Chondrocyte (in vitro differentiated cells): ENCODE measurements at places on chromosomes 6 and 20. TPM values are rescaled to one million over a fixed set of nuclear protein-coding genes. Genes with fewer than 3 reads are reported as not detected.

The SLC32A1 gene
- total RNA-seq: not detected in 3 replicates

The POPDC3 gene
- total RNA-seq: 2.6 to 4.6 TPM (median 3.4 TPM) in 3 replicates

The C20orf144 gene
- 0.10 to 0.17 TPM in 2 of 3 replicates, not detected in the other for total RNA-seq

The CLDN20 gene
- total RNA-seq: not detected in 3 replicates

The CCR6 gene
- not detected in 3 replicates for total RNA-seq

The SYNDIG1 gene
- total RNA-seq: 5.6 to 16.4 TPM (median 6.1 TPM) in 3 replicates

The ULBP3 gene
- total RNA-seq: 5.0 to 6.1 TPM (median 5.1 TPM) in 3 replicates

The L3MBTL3 gene
- 10.0 to 16.7 TPM (median 15.4 TPM) in 3 replicates for total RNA-seq

The BEND3 gene
- total RNA-seq: 3.1 to 3.9 TPM (median 3.6 TPM) in 3 replicates

The MYL9 gene
- total RNA-seq: 237 to 1,930 TPM (median 1,885 TPM) in 3 replicates

The PLCB4 gene
- total RNA-seq: 13.3 to 26.1 TPM (median 13.3 TPM) in 3 replicates

The SRC gene
- total RNA-seq: 16.0 to 25.7 TPM (median 25.1 TPM) in 3 replicates

The TBXT gene
- total RNA-seq: not detected in 3 replicates

The TOX2 gene
- 0.12 to 0.18 TPM in 2 of 3 replicates, not detected in the other for total RNA-seq

The MAD2L1BP gene
- total RNA-seq: 14.3 to 24.9 TPM (median 22.8 TPM) in 3 replicates

GRCh38 chr6:137717074-137718073, 149.7 kb upstream of the TNFAIP3 start:
- no peak overlapping the region for H3K27ac ChIP-seq
- DNase-seq: no peak
- no peaks in the 10 kb centered on the region for H3K4me1 ChIP-seq
- H3K36me3 ChIP-seq: no peaks in the 10 kb centered on the region

GRCh38 chr20:43839793-43840199, 74.9 kb upstream of the TOX2 start:
- no peaks in the 10 kb centered on the region for H3K36me3 ChIP-seq
- peaks cover 4% of the 10 kb centered on the region for H3K4me1 ChIP-seq
- H3K27ac ChIP-seq: no peak overlapping the region
- H3K27me3 ChIP-seq: peaks cover 31% of the 10 kb centered on the region

- no peak for DNase-seq
- no peak overlapping the region for H3K4me3 ChIP-seq
- H3K36me3 ChIP-seq: peaks cover 1% of the 10 kb centered on the region
- H3K4me1 ChIP-seq: peaks cover 21% of the 10 kb centered on the region
- peaks cover 6% of the 10 kb centered on the region for H3K27me3 ChIP-seq
- no peak overlapping the region for H3K27ac ChIP-seq
Observed at GRCh38 chr6:44674226-44675155, 287.0 kb downstream of the CDC5L start.

DNA sequence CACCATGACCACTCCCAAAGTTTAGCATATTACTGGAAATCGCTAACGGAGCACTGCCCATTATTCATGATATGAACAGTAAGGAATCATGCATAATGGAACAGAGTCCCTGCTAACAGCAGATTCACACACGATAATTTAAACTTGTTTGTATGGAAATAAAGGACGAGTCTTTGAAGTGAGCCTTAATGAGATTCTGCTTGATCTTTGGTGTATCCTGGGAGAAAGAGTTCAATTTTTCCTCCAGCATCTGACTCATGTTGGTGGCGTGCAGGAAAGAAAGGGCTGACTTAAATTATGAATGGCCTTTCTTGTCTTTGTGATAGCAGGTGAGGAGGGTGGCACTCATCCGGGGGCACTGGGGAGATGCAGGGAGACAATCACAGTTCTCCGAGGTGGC, 194.6 kb downstream of the ZNF217 start:
- H3K27ac ChIP-seq: no peak overlapping the region
- H3K27me3 ChIP-seq: peaks cover 4% of the 10 kb centered on the region
- no peak overlapping the region for H3K4me3 ChIP-seq
- H3K36me3 ChIP-seq: no peaks in the 10 kb centered on the region
- DNase-seq: no peak

GRCh38 chr20:62792182-62792939, 3.9 kb upstream of the MRGBP start:
- no peak for DNase-seq
- H3K4me3 ChIP-seq: no peak overlapping the region
- peaks cover 34% of the 10 kb centered on the region for H3K4me1 ChIP-seq
- H3K36me3 ChIP-seq: no peaks in the 10 kb centered on the region
- peaks cover 2% of the 10 kb centered on the region for H3K27me3 ChIP-seq

GRCh38 chr20:60352017-60352416, 393.8 kb downstream of the CDH26 start:
- no peak overlapping the region for H3K27ac ChIP-seq
- no peaks in the 10 kb centered on the region for H3K27me3 ChIP-seq
- no peaks in the 10 kb centered on the region for H3K36me3 ChIP-seq
- H3K4me3 ChIP-seq: no peak overlapping the region
- H3K4me1 ChIP-seq: no peaks in the 10 kb centered on the region

DNA sequence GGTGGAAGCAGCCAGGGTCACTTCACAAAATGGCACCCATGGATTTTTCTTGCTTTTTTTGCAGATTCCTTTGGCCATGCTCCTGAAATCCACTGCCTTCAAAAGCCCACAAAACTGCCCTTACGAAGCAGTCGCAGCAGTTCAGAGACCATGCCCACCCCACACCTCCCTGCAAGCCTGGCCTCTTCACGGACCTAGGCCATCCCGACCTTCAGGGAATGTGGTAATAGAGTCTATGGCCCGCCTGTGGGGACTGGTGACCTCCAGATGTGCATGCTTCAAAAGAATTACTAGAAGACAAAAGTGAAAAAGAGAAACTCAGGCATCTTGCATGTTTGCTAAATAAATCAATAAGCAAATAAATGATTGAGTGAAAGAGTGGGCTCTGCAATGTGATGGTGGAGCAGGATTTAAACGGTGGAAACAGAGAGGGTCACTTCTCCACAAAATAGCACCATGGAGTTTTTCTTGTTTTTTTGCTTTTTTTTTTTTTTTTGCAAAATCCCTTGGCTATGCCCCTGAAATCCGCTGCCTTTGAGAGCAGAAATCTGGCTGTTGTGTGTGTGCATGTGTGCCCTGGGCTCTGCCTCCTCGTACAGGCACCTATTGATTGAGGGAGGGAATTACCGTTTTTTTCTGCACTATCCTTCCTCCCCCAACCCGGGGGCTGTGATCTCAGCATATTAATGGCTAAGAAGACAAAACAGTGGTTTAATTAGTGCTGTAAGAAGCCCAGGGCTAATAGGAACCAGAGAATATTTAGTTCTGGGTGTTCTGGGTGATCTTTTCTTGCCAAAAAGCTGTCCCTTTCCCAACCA, 107.4 kb downstream of the PXDC1 start:
- no peak overlapping the region for H3K4me3 ChIP-seq
- H3K27ac ChIP-seq: no peak overlapping the region
- H3K27me3 ChIP-seq: peaks cover 1% of the 10 kb centered on the region
- no peak for DNase-seq

DNA sequence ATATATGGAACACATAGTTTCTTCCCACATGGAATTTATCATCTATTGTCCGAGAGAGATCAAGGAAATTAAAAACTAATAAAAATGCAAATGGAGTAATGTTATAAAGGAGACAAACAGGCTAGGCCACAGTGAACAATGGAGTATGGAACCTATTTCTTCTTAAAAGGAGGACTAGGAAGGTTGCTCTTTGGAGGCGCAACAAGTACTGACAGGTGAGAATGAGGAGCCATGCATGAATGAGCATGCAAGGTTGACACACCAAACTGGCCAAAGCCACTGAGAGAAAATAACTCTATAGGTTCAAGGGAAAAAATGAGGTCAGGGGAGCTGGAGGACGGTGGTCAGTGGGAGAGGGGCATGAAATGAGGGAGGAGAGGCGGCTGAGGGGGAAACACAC, 40.9 kb downstream of the PSMB1 start:
- no peaks in the 10 kb centered on the region for H3K4me1 ChIP-seq
- no peak overlapping the region for H3K27ac ChIP-seq
- H3K27me3 ChIP-seq: peaks cover 2% of the 10 kb centered on the region
- no peaks in the 10 kb centered on the region for H3K36me3 ChIP-seq
- no peak overlapping the region for H3K4me3 ChIP-seq

DNA sequence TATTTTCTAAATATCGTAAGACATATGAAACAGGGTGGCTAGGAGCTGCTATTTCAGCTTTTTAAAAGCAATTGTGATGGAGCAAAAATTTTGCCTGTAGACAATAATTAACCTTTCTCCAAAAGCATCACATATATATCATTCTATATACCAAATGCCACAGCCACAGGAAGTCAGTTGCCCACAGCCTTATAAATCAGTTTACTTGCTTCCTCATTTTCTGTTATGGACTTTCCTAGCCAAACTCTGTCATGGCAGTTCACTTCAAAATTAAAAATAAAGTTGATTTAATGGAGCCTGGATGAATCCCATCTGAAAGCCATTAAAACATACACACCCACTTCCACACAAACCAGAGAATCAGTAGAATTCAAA, 93.4 kb upstream of the NHSL1 start:
- no peaks in the 10 kb centered on the region for H3K27me3 ChIP-seq
- peak overlapping the region; percentile 96 for H3K27ac ChIP-seq
- H3K4me1 ChIP-seq: peaks cover 29% of the 10 kb centered on the region
- peak overlapping the region; percentile 66 for H3K4me3 ChIP-seq

GRCh38 chr6:93663111-93663510, 243.8 kb upstream of the EPHA7 start:
- DNase-seq: no peak
- H3K4me3 ChIP-seq: no peak overlapping the region
- no peak overlapping the region for H3K27ac ChIP-seq
- H3K27me3 ChIP-seq: no peaks in the 10 kb centered on the region

DNA sequence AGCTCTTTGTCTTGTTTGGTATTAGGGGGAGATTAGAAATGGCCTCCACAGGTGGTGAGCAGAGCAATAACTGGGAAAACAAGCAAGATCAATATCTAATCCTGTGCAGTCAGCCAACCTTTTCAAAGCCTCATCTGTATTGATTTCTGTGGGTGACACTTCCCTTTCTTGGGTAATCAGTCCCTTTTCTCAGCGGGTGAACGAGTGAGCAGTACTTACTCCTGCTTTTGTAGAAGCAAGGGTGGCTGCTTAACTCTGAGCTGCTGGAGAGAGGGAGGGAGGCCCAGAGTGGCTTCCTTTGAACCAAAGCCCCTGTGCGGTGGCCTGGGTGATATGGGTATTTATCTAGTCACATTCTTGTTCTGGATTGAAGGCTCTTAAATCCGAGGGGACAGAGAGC, 254.8 kb upstream of the CHD6 start:
- no peak overlapping the region for H3K27ac ChIP-seq
- no peak overlapping the region for H3K4me3 ChIP-seq
- H3K4me1 ChIP-seq: no peaks in the 10 kb centered on the region
- no peak for DNase-seq

- H3K4me1 ChIP-seq: no peaks in the 10 kb centered on the region
- no peak overlapping the region for H3K27ac ChIP-seq
- H3K36me3 ChIP-seq: peaks cover 30% of the 10 kb centered on the region
- H3K4me3 ChIP-seq: no peak overlapping the region
- no peaks in the 10 kb centered on the region for H3K27me3 ChIP-seq
Observed at GRCh38 chr20:25466846-25467245, 59.4 kb downstream of the GINS1 start.

DNA sequence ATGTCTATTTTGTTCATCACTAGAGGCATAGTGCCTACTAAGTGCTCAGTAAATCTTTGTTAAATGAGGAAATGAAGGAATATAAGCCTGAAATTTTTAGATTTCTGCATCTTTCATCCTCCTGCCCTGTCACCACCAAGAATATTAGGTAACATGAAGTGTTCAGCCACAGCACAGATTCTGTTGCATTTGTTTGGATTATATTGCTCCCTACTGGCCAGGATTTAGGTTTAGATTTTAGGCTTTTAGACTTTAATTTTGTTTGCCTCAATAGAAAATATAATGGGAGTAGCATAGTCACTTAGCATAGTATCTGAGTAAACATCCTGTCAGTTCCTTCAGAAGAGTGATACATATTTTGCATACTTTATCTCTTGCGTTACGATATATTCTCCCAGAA, 14.2 kb downstream of the FARS2 start:
- no peak for DNase-seq
- H3K4me1 ChIP-seq: peaks cover 4% of the 10 kb centered on the region
- H3K27me3 ChIP-seq: no peaks in the 10 kb centered on the region
- no peak overlapping the region for H3K27ac ChIP-seq

GRCh38 chr6:122645256-122645655, 35.1 kb downstream of the PKIB start:
- DNase-seq: no peak
- no peaks in the 10 kb centered on the region for H3K27me3 ChIP-seq
- H3K36me3 ChIP-seq: peaks cover 3% of the 10 kb centered on the region
- no peak overlapping the region for H3K27ac ChIP-seq

GRCh38 chr6:18634912-18635311, 247.8 kb downstream of the RNF144B start:
- H3K4me1 ChIP-seq: peaks cover 5% of the 10 kb centered on the region
- H3K27ac ChIP-seq: no peak overlapping the region
- no peak overlapping the region for H3K4me3 ChIP-seq
- no peaks in the 10 kb centered on the region for H3K27me3 ChIP-seq
- H3K36me3 ChIP-seq: no peaks in the 10 kb centered on the region

- H3K27ac ChIP-seq: no peak overlapping the region
- peaks cover 2% of the 10 kb centered on the region for H3K36me3 ChIP-seq
- H3K27me3 ChIP-seq: peaks cover 14% of the 10 kb centered on the region
- H3K4me1 ChIP-seq: no peaks in the 10 kb centered on the region
- no peak overlapping the region for H3K4me3 ChIP-seq
Observed at GRCh38 chr6:13180538-13180937, 147.8 kb downstream of the TBC1D7 start.

GRCh38 chr6:22091424-22091948, 205.3 kb downstream of the PRL start:
- no peak overlapping the region for H3K27ac ChIP-seq
- H3K36me3 ChIP-seq: peaks cover 1% of the 10 kb centered on the region
- H3K4me1 ChIP-seq: no peaks in the 10 kb centered on the region
- H3K27me3 ChIP-seq: no peaks in the 10 kb centered on the region

DNA sequence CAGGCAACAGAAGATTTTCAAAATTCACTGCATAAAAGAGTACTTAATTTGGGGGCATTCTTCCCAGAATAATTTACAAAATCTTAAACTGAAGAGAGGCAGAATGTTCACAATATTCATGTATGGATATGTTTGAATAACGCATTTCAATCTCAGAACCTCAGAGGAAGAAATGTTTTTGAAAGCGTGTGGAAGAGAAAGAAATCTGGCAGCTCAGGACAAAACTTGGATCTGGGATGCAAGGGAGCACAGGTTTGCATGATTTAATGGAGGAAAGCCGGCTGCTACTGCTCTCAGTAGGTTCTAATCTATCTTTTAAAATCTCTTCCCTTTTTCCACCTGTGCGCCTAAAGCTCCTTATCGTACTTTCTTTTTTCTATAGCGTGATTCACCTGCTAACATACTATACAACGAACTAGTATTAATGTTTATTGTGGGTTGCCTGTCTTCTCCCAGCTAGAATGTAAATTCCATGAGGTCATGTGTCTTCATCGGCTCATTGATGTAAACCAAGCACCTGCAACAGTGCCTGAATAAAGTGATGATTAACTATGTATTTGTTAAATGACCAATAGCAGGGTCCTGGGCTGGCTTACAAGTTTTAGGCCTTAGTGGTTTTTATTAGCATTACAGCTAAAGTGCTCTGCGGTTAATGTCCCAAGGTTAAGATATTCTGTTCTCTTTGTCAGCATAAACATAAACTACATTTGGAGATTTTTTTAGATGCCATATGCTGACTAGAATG, 15.3 kb downstream of the PRL start:
- H3K4me1 ChIP-seq: peaks cover 5% of the 10 kb centered on the region
- no peaks in the 10 kb centered on the region for H3K27me3 ChIP-seq
- no peak overlapping the region for H3K4me3 ChIP-seq
- peaks cover 3% of the 10 kb centered on the region for H3K36me3 ChIP-seq
- H3K27ac ChIP-seq: no peak overlapping the region
